ENCODE measurements at places on chromosomes 7 and 10.

- DNase-seq = no peak
Observed at GRCh38 chr10:92931597-92931996, 83.3 kb downstream of the EXOC6 start.

GRCh38 chr10:32000937-32001336 lies 55.3 kb downstream of the KIF5B start:
- DNase-seq = no peak

DNA sequence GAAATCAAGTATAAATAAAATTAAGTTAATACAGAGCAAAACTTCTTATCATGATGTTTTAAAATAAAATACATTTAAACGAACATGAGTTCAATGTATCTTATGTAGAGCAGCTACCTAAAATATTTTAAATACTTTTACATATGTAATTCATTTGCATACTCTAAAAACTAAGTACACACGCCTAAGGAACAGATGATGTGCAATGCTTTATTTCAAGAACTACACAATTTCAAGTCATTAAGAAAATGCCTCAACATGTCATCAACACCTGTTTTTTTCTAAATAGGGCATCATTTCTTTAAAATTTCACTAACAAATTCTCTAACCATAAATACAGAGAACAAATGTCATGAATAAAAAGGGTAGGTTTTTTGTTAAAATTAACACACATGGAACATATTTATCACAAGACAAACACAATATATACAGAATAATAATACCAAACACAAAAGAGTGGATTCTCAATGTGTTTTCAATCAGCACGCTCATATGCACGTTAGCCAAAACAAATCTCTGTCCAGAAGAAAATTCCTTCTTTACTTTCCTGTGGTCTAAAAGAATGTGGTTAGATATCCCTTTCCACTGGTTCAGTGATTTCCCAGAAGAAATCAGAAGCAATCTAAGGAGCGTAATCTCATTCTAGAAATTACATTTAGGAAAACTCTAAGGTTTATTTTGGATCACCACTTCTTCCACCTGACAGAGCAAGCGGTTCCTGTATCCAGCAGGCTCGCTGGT lies 73.0 kb upstream of the PFKP start:
- no peak for DNase-seq

DNA sequence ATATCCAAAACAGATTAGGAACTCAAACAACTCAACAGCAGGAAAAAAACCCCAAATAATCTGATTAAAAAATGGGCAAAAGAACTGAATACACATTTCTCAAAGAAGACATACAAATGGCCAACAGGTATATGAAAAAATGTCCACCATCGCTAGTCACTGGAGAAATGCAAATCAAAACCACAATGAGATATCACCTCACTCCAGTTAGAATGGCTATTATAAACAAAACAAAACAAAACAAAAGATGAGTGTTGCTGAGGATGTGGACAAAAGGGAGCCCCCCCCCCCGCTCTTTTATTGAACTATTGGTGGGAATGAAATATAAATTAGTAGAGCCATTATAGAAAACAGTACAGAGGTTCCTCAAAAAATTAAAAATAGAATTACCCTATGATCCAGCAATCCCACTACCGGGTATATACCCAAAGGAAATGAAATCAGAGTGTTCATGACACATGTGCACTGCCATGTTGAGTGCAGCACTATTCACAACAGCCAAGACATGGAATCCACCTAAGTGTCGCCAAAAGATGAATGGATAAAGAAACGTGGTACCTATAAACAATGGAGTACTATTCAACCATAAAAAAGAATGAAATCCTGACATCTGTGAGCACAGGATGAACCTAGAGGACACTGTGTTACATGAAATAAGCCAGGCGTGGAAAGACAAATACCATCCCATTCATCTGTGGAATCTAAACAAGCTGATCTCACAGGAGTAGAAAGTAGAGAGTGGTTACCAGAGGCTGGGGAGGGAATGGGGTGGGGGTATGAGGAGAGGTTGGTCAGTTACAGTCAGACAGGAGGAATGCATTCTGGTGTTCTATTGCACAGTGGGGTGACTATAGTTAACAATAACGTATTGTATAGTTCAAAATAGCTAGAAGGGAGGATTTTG lies 78.1 kb upstream of the RHEB start:
- no peak for DNase-seq

DNA sequence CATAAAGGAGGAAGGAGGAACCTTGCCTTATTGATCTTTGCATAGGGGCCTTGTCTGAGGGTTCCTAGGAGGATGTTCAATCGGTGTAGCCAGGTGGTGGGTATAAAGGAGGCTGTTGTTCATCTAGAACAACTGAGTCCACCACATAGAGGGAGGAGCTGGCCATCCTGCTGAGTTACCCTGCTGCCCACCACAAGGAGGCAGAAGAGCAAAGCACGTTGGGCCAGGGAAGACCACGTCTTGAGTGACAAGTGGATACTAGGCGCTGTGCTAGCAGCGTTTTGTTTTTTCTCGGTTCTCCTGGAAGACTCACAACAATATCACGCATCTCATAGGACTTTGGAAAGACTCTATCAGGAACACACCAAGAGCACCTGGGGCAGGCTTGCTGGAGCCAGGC lies 20.0 kb downstream of the FOXI2 start:
- DNase-seq = no peak

DNA sequence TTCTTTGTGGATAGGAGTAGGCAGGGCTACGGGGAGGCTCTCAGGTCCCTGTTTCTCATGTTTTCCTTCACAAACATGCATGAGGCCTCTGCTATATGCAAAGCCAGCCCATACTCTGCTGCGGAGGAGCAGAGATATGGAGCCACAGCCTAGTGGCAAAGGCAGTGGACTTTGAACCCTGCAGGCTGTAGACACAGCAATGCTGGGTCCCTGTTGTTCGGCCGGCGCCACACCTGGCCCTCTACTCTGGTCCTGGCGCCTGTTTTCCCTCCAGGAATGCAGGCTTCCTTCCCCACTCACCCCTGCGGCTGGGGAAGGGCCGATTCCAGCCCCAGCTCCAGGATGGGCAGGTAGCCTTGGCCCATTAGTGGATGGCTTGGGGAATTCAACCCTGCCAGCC lies 11.5 kb downstream of the CLRN3 start:
- DNase-seq = no peak

GRCh38 chr7:94003446-94004023 lies 620 bp downstream of the BET1 start:
- DNase-seq = no peak

All from GM13976 (cell line).